ENCODE measurements at places on chromosomes 1 and 21.

DNA sequence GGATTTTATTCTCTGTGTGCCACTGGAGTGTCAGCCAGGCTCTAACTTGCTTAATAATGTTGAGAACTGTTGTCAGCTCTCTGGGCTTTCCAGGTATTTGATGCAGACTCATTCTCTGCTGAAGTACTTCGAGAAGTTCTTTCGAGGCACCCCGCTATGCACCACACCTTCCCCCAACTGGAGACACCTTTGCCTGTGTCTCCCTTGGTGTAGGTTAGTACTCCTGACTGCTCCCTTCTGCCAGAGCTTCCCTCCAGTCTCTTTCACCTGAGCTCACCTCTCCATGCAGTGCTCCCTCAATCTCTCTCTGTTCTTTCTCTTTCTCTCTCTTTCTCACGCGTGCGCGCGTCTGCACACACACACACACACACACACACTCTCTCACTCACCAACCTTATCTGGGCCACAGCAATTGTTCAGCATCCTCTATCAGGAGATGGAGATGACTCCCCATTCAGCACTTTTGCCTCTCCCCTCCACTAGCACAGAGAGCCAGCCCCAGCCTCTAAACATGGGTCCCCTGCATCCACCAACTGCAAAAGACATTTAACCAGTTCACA, 14.0 kb upstream of the MGST3 start:
- no peak for DNase-seq

DNA sequence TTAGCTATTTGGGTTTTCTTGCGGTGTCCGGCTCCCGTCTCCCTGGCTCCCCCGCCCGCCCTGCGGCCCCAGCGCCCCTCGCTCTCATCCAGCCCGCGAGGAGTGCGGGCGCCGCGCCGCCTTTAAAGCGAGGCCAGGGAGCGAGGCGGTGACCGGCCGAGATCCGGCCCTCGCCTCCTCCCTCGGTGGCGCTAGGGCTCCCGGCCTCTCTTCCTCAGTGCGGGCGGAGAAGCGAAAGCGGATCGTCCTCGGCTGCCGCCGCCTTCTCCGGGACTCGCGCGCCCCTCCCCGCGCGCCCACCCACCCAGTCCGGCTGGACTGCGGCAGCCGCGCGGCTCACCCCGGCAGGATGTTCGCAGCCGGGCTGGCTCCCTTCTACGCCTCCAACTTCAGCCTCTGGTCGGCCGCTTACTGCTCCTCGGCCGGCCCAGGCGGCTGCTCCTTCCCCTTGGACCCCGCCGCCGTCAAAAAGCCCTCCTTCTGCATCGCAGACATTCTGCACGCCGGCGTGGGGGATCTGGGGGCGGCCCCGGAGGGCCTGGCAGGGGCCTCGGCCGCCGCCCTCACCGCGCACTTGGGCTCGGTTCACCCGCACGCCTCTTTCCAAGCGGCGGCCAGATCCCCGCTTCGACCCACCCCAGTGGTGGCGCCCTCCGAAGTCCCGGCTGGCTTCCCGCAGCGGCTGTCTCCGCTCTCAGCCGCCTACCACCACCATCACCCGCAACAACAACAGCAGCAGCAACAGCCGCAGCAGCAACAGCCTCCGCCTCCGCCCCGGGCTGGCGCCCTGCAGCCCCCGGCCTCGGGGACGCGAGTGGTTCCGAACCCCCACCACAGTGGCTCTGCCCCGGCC, 492 bp downstream of the HLX start:
- DNase-seq = no peak

DNA sequence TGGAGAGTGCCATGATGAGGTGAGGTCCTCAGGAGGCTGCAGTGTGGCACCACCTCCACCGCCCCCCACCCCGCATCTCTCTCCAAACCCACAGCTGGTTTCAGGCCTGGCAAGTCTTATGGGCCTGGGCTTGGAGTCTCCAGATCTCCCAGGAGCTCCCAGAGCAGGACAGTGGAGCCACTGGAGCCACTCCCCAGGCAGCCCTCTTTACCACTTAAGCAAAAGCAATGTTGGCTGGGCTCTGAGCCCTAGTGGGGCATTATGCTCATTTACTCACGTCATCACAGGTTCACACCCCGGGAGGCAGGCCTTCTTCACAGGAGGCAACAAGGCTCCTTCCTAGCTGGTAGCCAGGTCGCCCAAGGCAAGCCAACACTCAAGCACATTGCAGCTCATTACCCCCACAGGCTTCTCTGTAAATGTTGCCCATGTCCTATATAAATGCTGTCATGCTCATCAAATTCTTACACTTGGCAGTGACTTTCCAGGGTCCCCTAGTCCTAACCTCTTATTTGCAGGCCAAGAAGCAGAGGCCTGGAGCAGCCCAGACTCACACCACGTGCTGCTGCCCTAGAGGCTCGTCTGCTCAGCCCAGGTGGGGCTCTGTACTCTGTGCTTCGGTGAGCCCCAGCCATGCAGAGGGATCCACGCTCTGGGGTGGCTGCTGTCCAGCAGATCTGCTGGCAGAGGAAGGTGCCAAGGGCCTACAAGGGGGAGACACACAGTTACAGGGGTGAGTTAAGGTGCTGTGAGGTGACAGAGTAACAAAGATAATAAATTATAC, 459.3 kb downstream of the MATN1 start:
- DNase-seq = no peak

GRCh38 chr1:31932491-31933316, 5.5 kb downstream of the PTP4A2 start:
- no peak for DNase-seq

GRCh38 chr1:34013958-34014737, 150.3 kb downstream of the HMGB4 start:
- DNase-seq = no peak

GRCh38 chr1:21361506-21361905, 71.2 kb upstream of the ECE1 start:
- DNase-seq = no peak

DNA sequence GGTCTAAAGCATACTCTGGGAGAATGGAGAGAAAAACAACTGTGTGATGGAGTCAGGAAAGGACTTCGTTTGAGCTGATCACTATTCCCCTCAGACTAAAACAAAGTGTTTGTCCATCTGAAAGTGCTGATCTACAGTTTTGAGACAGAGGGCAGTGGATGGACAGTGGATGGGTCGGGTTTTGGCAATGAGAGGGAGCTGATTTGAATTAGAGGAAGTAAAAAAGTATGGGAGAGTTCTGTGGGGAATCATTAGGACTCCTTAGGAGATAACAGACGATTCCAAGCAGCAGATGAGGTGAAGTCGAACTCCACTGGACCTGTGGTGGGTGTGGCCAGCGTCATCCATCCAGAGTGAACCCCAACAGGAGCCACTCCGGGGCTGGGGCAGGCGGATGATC, 62.3 kb downstream of the PTGS2 start:
- DNase-seq = no peak

GRCh38 chr1:160863774-160864131, 1.1 kb upstream of the CD244 start:
- no peak for DNase-seq
